Osteoblast (primary cell): ENCODE measurements at places on chromosomes 11 and 22. TPM values are rescaled to one million over a fixed set of nuclear protein-coding genes. Genes with fewer than 3 reads are reported as not detected.

Gene IL10RA
- total RNA-seq: 1.1 TPM in 1 of 2 replicates, not detected in the other

- H3K36me3 ChIP-seq: no peaks in the 10 kb centered on the region
- H3K4me3 ChIP-seq: no peak overlapping the region
- peak; percentile 91 for DNase-seq
These were observed 3.0 kb upstream of the ANKK1 start for GRCh38 chr11:113384551-113384950.

DNA sequence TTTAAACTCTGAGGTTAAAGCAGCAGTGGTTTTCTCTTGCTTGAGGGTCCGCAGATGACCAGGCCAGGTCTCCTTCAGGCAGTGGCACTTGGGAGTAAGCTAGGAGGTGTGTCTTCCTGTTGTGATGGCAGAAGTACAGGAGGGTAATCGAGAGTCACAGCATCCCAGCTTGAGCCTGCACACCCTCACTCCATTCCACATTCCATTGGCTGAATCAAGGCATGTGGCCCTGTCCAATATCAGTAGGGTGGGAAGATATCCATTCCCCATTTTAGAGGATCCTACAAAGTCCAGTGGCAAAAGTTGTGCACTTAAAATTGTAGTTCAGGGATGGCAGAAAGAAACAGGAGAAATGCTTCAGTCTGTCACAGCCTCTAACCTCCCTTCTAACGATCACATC is 23.3 kb downstream of the OSBP2 start:
- no peaks in the 10 kb centered on the region for H3K36me3 ChIP-seq
- H3K27me3 ChIP-seq: no peaks in the 10 kb centered on the region
- peak overlapping the region; percentile 27 for H3K27ac ChIP-seq
- H3K4me3 ChIP-seq: no peak overlapping the region

Gene MRGPRX3
- total RNA-seq: not detected in 2 replicates

DNA sequence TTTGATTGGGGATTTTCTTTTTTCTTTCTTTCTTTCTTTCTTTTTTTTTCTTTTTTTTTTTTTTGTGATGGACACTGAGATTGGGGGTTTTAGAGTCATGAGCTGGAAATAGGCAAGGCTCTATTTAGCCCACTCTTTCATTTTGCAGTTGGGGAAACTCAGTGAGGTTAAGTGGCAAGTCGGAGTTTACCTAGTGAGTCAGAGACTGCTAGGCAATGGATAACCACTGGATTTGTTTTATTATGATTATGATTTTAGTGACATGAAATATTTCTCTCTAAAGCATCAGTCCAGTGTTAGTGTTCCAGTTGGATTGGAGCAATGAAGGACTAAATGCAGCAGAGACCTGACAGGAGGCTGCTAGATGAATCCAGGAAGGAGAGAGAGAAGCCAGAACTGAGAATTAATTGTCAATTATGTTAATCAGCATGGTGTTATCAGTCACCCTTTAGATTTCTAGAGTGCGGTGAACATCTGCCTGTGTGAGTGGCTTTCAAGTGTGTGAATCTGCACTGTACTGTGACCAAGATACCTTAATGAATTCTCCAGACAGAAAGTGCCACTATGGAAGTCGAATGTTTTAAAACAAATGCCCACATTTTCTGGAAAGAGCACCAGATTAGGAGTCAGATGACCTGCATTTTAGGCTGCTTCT is 10.9 kb downstream of the BMAL1 start:
- peak overlapping the region; percentile 6 for H3K4me3 ChIP-seq
- H3K36me3 ChIP-seq: no peaks in the 10 kb centered on the region
- DNase-seq: peak; percentile 85
- H3K27me3 ChIP-seq: no peaks in the 10 kb centered on the region
- H3K27ac ChIP-seq: peak overlapping the region; percentile 13

DNA sequence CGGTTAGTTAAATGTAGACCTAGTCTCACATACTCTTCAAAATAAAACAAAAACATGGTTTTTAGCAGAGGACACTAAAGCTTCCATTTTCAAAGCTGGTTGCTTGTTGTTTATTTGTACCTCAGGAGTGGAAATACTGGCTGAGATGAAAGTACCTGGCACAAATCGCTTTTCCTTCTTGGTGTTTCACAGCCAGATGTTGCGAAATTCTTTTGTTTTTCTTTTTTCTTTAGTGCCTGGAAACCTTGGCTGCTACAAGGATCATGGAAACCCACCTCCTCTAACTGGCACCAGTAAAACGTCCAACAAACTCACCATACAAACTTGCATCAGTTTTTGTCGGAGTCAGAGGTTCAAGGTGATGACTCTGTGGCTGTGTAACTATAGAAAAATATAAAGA is 48.3 kb downstream of the KREMEN1 start:
- no peaks in the 10 kb centered on the region for H3K36me3 ChIP-seq
- H3K27ac ChIP-seq: no peak overlapping the region
- no peak for DNase-seq
- H3K4me3 ChIP-seq: no peak overlapping the region

GRCh38 chr11:124841840-124842239 is 23.4 kb upstream of the ROBO3 start:
- peak; percentile 66 for DNase-seq
- H3K4me3 ChIP-seq: no peak overlapping the region
- peaks cover 4% of the 10 kb centered on the region for H3K4me1 ChIP-seq
- peaks cover 93% of the 10 kb centered on the region for H3K27me3 ChIP-seq
